ENCODE measurements at places on chromosomes 16 and 17.

DNA sequence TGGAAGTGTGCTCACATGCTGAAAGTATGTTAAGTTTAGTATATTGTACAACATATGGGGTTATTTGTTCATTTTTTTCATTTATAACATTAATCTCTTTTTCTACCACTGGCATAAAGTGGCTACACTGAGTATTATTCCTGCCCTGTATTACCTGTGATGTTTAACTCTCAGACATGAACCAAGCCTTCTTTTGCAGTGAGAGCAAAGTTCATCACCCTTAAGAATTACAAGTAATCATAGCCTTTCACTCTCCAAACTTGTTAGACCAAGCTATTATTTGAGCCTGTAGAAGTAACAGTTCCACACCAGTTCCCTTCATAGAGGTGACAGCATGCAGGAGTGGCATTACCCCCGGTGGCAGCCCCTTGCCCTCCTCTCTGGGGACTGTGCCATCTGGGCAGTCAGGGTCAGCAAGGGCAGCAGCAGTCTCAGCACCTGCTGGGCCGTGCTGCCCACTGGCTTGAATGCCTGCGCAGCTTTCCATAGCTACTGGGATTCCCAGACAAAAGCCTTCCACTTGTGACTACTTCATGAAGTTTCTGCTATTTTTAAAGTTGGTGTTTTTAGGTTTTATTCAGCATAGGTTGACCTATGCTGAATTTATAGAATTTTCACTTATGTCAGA lies 71.3 kb downstream of the TMC6 start:
- no peak for DNase-seq

GRCh38 chr17:76955191-76955590 lies 87.0 kb downstream of the MGAT5B start:
- no peak for DNase-seq

GRCh38 chr17:47694581-47695428 lies 844 bp downstream of the TBKBP1 start:
- DNase-seq = no peak

DNA sequence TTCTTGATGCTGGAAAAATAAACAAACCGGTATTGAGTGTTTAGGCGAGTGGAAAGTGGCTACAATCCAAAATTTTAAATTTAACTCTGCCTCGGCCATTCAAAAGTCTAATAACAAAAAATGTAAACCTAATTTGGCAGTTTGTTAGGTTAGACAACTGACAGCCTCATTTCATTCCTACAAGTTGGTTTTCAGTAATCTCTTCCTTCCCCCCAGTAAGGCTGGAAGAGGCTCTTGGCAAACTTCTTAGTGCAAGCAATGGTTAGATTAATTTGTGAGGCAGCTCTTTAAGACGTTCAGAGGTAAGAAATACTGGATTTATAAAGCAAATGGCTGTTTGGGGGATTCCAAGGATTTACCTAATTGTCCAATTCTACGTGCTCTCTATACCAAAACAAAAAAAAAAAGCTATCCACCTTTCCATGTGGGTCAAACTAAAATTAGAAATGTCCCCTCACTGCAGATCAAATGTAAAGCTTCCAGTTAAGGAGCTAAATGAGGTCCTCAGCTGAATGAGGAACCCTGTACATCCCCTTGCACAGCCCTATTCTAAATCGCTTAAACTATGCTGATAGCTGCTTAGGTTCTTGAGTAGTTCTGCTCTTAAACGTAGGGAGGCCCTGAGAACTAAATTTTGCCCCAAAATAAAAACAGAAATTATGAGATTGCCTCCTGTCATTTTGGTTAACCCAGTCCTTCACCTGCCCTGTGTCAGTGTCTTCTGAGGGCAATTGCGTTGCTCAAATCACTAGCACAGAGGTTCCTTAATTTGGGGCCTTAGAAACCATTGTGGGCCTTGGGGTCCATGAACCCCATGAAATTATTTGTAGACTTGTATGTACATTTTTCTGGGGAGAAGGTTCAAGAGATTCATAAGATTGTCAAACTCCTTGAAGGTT lies 2.9 kb downstream of the HEXIM1 start:
- DNase-seq = no peak

GRCh38 chr17:31078290-31078689 lies 16.5 kb upstream of the NF1 start:
- DNase-seq = no peak

DNA sequence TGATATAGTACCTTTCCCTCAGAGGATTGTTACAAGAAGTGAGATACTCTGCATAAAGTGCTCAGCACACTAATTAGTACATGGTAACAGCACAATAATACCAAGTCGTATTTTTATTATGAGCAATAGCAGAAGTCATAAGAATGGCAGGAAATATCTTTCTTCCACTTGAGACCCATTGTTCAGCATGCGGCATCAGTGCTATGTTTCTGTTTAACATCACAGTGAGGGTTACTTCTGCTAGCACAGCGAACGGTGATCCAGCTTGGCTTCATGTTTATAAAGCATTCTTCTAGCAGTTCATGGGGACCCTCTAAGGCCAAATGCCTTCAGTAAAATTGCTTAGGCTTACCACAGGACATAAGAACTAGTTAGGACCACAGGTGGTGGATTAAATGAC lies 83.1 kb downstream of the MYO1D start:
- DNase-seq = no peak

DNA sequence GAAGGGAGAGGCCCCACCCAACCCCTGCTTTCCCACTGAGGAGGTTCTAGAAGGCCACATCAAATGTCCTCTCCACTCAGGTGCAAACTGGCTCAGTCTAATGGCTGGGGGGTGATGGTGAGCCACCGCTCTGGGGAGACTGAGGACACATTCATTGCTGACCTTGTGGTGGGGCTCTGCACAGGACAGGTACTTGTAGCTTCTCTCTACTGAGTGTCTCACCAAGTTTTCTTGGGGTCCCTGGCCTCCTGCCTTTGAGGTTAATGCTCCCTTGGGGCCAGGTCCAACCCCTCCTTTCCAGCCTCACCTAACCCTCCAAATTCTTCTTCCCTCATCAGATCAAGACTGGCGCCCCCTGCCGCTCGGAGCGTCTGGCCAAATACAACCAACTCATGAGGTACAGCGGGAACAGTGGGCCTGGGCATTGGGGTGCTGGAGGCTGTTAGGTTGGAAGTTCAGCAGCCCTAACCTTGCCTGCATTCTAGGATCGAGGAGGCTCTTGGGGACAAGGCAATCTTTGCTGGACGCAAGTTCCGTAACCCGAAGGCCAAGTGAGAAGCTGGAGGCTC lies 5.7 kb downstream of the ENO3 start:
- DNase-seq = no peak

GRCh38 chr16:4958510-4959438 lies 644 bp downstream of the SEC14L5 start:
- DNase-seq = no peak

DNA sequence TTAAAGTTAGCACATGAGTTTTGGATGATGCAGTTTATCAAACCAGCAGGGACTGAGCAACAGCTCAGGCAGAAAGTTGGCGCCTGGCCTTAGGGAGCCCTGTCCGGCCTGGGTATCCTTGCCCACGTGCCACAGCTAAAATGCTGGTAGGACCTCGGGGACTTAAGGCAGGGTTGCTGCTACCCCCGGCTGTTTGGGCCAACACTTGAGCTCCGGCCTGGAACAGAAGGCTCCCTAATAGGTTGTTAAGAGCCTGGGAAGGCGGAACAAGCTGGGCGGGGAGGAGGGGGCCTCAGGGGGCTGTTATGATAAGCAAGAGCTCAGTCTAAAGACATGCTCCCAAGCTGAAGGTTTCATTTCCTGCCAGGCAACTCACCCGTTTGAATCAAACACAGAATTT lies 39.7 kb downstream of the CUEDC1 start:
- no peak for DNase-seq

DNA sequence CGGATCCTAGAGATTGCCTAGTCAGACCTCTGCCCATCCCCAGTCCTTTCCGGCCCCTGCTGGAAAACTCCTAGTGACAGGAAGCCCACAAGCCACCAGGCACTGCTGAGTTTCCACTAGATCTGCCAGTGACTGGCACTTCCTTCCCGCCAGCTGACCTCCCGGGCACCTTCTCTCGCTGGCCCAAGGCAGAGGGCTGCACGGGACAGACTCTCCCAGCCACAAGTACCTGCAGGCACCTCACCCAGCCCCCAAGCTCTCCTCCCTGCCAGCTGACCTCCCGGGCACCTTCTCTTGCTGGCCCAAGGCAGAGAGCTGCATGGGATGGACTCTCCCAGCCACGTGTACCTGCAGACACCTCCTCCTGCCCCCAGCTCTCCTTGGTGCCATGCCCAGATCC lies 66.3 kb upstream of the DOC2B start:
- no peak for DNase-seq

- DNase-seq = no peak
Observed at GRCh38 chr16:57642160-57643135, 14.0 kb downstream of the ADGRG1 start.

- DNase-seq = no peak
Observed at GRCh38 chr16:11283820-11284248, 2.7 kb upstream of the PRM1 start.

- no peak for DNase-seq
Observed at GRCh38 chr17:38864636-38865398, 5.0 kb upstream of the LASP1 start.

- no peak for DNase-seq
Observed at GRCh38 chr17:66610361-66611133, 224.4 kb upstream of the CACNG5 start.

- DNase-seq = no peak
Observed at GRCh38 chr17:30323262-30323894, 10.5 kb downstream of the TMIGD1 start.

DNA sequence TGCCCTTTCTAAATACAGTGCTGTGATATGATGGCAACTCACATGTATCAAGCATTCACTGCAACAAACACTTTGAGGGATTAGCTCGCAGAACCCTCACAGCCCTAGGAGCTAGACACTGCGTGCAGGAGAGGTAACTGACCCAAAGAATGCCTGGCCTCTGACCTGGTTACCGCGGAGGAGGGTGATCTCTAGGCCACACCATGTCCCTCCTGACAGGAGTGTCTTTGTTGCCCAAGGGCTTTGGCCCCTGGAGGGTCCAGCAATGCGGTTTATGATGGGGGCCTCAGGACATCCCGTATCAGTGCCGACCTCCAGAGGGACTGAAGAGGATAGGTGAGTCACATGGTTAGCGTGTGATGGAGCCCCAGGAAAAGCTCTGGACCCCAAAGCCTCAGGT lies 130.6 kb downstream of the MGAT5B start:
- no peak for DNase-seq

DNA sequence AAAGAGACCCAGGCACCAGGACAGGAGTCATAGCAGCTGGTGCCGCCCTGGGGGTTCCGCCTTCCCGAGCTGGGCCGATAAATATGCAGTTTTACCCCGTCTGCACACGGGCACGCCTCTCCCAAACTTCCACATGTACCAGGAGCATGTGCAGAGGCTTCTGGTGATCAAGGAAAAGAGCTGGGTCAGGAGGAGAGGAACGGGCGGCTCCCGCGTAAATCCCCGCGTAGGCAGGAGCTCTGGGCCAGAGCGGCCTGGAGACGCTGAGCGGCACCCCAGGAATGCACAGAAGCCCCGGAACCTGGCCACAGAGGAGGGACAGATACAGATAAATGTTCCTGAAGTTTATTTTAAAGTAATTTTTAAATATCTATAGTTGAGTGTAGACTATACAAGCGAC lies 46.6 kb upstream of the METRNL start:
- no peak for DNase-seq

- DNase-seq = no peak
Observed at GRCh38 chr16:68069511-68070248, 15.5 kb upstream of the NFATC3 start.

DNA sequence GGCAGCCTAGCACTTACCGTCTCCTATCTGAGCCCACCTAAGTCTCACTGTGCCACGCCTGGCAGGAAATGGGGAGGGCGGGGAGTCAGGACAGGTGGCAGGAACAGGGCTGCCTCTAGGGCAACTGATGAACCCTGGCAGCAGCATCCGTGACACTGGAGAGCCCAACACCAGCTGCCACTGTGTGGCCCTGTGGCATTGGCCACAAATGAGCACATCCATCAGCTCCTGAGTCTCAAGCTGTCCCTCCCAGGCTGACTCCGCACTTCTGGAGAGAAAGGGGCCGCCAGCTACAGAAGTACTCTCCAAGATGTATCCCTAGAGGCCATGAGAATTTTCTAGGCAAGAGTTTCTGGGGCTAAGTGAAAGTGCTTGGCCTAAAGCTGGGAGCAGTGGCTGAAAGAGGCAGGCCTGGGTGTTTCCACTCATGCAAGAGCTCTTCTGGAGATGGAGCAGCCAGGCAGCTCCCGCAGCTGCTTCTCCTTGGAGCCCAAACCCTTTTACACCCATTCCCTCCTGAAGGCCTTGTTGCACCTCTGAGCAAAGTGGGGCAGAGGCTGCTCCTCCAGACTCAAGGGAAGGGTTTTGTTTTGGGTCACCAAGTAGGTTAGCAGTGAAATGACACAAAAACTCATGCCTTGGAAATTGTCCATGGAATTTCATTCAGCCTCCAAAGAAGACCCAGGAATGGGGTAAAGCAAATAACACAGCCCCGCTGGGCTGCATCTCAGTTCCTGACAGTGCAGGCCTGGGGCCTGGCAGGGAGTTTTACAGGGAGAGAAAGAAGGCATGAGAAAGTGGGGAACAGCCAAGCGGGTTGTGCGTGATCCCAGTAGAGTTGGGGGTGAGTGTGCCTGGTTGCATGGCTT lies 25.8 kb downstream of the PEMT start:
- no peak for DNase-seq

DNA sequence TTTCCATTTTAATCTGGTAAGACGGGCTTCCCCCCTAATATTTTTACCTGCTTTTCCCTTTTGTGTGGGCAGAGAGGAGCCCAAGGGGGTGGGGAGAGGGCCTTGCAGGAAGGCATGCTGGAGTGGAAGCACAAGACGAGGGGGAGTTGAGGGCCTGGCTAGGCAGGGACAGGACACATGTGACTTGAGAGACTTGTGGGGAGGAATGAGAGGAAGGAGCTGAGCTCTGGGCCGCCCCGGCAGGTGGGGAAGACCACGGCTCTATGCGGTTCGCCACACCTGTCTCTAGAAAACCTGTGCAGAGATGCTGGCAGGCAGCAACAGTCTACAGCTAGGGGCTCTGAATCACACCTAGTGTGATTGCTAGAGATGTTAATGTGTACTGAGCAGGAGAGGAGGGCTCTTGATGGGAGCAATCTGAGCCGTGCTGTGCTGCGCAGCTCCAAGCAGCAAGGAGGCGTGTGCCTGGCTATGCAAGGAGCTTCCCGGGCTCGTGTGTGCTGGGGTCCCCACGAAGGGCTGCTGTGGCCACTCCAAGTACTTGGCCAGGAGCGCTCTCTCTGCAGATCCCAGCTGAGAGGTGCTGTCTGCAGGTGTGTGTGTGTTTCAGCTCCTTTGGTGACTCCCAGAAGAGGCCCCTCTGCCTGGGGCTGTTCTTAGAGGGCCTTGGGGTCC lies 50.2 kb downstream of the PDPK1 start:
- DNase-seq = no peak

GRCh38 chr16:64882078-64882784 lies 239.6 kb downstream of the CDH11 start:
- no peak for DNase-seq

GRCh38 chr17:82948081-82948511 lies 108.3 kb upstream of the ZNF750 start:
- DNase-seq = no peak

- no peak for DNase-seq
Observed at GRCh38 chr17:72119873-72120641, 763 bp upstream of the SOX9 start.

Measured in stimulated activated CD8-positive, alpha-beta memory T cell treated with anti-CD3 and anti-CD28 coated beads, Interleukin-12 subunit alpha, Interleukin-12 subunit beta, amount 100 ng/mL, for 4 hours (primary cell).